NCI-H1092 (cell line): ENCODE measurements at places on chromosomes 13 and 19.
A peak's percentile ranks its signal among the peaks of the same experiment; 100 is the strongest.

DNA sequence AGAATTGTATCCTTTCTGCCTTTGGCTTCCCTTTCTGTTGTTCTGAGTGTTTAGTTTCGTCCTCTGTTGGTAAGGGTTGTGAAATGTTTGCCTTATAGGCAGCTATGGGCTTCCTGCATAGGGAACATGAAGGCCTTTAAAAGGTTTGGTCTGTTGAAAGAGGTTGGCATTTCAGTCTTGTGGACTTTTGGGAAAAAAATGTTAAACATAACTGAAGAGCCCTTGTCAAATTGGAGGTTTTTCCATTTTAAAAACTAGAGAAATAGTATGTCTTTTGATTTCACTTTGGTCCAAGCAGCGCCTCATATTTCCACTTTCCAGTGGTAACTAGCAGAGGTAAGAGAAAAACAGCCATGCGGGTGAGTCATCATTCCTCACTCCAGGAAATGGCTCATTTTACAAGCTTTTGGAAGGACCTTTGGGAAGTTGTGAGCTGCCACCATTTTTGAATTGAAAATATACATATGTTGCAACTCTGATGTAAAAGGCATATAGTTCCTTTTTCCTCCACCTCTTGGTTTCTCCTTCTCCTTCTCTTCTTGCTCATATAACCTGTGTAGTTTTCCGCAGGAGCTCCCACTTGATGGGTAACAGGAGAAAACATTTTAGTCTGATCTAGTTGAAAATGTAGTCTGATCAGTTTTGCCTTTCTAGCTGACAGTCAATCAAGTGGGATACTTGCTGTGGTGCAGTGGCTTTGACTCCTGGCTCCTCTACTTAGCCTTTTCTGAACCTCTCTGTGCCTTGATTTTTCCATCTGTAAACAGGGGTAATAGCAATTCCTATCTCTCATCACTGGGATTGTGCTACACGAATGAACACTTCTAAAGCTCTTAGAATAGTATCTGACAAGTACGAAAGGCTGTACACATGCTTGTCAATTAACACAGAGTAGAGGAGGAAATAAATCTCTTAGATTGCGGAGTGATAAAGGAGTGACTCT is 23.0 kb downstream of the GPC6 start:
- no peak for DNase-seq

GRCh38 chr19:38035515-38036495 is 128.8 kb downstream of the SIPA1L3 start:
- DNase-seq, result no peak

- DNase-seq, result no peak
Measured at GRCh38 chr19:50890422-50891252, 17.4 kb downstream of the KLK2 start.

DNA sequence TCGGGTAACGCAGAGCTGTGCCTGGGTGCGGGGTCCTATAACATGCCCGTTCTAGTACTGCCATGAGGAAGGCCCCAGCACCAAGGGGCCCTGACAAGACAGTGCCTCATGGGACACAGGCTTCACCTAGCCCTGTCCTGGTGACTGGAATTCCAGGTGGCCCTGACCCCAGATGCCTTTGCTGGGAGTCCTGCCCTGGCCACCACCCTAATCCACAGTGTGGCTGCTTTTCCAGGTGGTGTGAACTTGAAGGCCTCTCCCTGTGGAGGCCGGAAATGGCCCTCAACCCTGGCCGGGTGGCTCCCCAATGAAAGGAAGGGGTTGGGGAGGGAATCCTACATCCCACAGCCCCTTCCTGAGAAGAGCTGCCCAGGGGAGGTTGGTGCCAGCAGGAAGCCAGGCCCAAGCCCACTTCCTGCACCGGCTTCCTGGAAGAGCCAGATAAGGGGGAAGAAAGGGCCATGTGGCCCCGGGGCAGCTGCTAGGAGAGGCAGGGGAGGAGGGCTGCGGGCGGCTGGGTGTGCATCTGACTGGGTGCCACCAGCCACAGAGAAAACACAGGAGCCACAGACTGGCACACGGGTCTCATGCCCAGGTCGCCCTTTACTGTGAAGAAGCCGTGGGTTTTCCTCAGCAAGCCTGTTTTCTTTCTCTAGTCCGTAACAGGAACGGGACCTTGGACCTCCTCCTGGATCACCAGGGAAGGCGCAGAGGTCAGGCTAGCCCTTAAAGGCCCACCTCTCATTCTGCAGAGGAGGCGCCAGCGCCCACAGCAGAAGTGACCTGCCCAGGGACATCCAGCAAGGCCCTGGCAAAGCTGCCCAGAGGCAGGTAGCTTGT is 4.7 kb downstream of the LSM4 start:
- no peak for DNase-seq

GRCh38 chr19:44725251-44725650 is 23.3 kb upstream of the BCL3 start:
- no peak for DNase-seq

GRCh38 chr19:38190061-38190460 is 34.0 kb downstream of the DPF1 start:
- no peak for DNase-seq

GRCh38 chr13:19156013-19156825 is 25.4 kb downstream of the TUBA3C start:
- DNase-seq, result no peak

DNA sequence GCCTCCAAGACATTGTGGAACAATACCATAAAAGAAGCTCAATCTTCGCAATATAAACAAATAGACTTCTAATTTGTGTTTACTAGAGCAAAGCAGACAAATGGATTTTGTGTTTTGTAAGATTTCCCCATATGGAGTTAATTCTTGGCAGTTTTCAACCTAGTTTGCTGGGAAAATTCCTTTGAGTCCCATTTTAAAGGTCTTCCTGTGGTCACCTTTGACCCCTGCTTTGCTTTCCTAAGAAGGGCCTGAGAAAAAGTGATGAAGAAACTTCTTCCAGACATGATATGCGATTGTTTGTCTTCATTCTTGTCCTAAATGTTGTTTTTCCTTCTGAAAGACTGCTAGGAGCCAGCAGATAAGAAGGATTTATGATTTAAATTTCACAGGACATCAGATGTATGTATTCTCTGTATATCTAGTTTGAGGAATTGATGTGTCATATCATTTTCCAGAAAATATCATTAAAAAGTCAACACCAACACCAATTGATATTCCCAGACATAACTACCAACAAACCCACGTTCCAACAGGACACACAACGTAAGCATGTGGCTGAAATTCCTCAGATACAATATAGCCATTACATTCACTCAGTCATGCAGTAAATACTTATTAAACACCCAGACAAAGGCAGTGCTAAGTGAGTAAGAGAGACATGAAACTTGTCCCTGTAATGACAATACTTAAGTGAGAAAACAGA is 276.4 kb downstream of the LHFPL6 start:
- DNase-seq, result no peak

DNA sequence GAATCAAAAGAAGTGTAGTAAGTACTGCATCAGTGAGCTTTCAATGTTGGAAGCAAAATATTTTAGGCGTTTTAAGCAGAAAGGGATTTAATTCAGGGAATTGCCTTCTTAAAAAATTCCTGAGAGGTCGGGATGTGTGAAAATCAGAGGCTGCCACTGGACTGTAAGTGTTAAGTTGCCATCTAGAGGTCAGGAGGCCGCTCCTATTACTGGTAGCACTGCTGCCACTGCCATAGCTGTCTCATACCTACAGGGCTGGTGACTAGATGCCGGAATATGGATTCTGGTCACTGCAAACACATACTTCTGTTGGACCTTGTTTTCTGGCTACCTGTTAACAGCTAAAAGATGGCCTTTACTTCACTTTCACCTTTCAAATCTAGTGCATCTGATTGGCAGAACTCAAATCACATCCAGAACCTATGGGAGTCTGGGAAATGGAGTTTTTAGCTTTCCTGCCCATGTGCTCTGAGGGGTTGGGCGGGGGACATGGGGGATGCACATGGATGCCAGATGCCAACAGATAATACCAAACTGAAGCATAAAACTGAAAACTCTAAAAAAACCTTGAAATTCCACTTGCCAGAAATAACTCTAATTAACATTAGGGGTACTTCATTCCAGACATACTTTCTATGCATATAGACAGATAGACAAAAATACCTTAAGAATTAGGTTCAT is 29.8 kb downstream of the DGKH start:
- DNase-seq, result no peak

DNA sequence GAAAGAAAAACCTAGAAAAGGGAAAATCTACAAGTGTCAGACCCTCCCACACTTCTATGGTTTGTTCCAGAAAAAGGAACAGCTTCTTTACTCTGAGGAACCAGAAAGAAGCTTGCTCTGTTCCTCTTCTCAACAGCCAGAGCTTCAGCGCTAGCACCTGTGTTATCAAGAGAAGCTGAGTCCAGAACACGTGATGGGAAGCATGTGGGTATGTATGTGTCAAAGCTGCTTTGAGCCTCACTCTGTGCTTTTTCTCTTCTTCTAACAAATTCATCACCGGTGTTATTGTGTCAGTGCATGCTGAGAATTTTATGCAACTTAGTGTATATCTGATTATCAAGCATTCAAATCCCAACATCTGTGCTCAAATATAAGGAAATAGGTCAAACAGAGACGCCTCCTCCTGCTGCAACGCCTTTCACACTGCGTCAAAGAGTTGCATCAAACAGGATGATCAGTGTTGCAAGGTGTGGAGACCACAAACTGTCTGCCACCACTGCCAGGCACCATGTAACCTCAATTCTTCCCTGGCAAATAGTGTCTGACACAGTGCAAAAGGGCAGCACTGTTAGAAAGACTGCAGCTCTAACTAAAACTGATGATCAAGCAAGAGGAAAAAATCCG is 83.9 kb downstream of the LRRC63 start:
- DNase-seq, result no peak

GRCh38 chr13:91247768-91248167 is 99.7 kb upstream of the MIR17HG start:
- DNase-seq, result no peak

DNA sequence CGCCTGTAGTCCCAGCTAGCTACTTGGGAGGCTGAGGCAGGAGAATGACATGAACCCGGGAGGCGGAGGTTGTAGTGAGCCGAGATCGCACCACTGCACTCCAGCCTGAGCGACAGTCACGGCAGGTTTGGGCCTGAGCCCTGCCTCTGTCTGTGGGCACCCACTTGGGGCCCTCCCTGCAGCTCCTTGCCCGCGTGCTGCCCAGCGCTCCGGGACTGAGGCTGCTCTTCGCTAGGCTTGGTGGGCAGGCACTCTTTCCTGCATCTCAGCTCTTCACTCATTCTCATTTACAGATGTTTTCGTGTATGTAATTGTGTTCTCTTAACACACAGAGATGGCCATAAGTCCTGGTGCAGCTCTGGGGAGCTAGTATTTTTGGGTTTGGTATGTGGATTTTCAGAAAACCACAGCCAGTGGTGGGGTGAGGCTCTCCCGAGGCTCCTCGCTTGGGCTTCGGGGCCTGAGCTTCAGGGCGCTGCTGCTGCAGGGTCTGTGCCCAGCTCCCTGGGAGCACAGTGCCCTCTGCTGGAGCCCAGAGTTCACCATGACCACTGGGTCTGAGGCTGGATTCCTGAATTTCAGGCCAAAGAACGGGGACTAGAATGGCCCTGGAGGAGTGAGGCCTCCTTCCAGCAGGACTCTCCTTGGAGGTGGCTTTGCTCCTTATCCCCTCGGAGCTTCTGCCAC is 15.2 kb downstream of the UPF1 start:
- DNase-seq, result peak; percentile 57

- no peak for DNase-seq
Measured at GRCh38 chr13:60758637-60759036, 361.6 kb downstream of the TDRD3 start.

- DNase-seq, result no peak
Measured at GRCh38 chr13:20206698-20207235, 14.0 kb upstream of the GJB2 start.

DNA sequence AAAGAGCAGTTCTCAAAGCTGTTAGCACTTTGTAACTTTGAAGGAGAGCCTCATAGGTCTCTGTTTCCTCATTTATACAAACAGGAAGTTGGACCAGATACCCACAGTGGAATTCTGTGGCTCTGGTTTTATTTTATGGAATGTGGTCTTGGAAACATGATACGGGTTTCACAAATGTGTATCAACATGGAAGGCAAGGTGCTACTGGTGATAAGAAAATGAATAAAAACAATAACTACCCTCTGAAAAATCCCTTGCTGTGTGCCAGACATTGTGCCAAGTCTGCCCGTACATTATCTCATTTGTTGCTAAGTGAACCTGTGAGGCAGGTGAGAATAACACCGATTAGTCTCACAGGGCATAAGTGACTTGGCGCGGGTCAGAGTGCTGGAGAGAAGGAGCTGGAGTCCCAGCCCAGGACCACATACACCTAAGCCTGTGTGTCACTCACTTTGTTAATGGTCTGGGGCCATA is 45.0 kb upstream of the RNF113B start:
- peak; percentile 31 for DNase-seq

- DNase-seq, result no peak
Measured at GRCh38 chr19:21143854-21144253, 2.0 kb downstream of the ZNF431 start.

GRCh38 chr13:76792731-76793347 is 93.4 kb downstream of the KCTD12 start:
- DNase-seq, result no peak

DNA sequence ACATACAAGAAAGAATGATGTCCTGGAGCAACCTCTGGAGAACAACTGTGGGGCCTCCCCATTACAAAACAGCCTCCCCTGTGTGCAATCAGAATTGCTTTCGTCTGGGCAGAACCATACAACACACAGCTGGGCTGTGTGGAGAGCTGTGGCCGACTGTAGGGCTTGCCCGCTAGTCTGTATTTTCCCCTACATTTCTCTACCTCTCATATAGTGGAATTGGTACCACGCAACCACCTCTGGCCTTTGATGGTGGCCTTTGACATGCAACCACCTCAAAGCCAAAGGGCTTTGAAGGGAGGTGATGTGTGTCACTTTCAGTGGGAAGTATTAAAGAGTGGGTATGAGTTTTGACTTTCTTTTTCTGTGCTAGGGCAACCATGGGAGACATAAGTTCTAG is 34.0 kb downstream of the GARRE1 start:
- DNase-seq, result no peak

- no peak for DNase-seq
Measured at GRCh38 chr13:33022986-33023385, 6.8 kb downstream of the KL start.

GRCh38 chr19:29831041-29831548 is 19.3 kb downstream of the CCNE1 start:
- no peak for DNase-seq

DNA sequence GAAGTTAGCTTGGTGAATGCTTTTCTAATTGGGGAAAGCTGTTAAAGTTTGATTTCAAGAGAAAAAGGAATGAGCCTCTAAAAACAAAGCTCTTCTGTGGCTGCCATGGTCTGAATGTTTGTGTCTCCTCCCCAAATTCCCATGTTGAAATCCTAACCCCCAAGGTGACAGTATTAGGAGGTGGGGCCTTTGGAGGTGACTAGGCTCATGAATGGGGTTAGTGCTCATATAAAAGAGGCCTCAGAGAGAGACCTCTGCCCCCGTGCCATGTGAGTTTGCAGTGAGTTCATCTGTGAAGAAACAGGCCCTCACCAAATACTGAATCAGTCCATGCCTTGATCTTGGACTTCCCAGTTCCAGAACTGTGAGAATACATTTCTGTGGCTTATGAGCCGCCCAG is 56.5 kb downstream of the ARHGEF7 start:
- DNase-seq, result no peak

DNA sequence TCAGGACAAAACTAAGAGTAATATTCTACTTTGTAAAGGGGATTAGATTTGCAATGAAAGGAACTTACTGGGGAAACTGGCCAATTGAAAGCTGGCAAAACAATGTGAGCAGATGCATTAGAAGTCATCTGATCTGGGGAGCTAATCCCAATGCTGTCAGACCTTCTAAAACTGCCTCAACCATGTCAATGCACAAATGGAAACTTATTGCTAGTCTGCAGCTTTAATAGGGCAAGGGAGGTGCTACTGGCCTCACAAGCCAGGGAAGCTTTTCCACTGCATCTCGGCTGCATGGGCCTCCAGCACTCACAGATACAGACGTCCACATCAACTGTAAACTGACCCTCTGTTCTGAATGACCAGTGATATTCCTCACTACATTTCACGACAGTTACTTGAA is 154.2 kb downstream of the LHFPL6 start:
- DNase-seq, result no peak
